ENCODE measurements at places on chromosomes 6 and 20.

GRCh38 chr20:17448071-17448470 is 83.1 kb downstream of the BFSP1 start:
- no peak for DNase-seq

DNA sequence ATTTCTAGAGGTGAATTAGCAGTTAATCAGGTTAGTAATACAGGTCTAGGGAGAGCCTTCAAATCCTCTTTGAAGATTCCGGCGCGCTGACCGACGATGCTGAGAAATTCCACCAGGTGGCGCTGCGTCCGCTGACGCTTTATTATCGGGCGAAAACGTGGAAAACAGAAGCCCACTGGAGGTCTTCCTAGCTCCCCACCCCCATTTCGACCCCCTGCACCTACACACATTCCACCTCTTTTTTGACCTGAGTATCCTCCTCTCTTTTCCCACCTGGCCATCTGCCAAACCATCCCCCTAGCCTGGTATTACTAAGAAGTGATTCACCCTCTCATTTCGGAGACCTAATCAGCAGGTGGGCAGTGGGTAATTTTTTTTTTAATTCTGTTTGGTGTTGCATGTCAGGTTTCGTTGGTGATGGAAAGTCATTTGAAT is 65.4 kb upstream of the RIN2 start:
- DNase-seq, result peak; percentile 6

GRCh38 chr6:11358904-11359830 is 126.7 kb upstream of the NEDD9 start:
- no peak for DNase-seq

GRCh38 chr20:46644160-46644559 is 7.1 kb downstream of the SLC13A3 start:
- DNase-seq, result no peak
